Anterior cingulate cortex (tissue), 58 donors: ENCODE measurements at places on chromosomes 7 and 10.
A peak's percentile ranks its signal among the peaks of the same experiment; 100 is the strongest.

DNA sequence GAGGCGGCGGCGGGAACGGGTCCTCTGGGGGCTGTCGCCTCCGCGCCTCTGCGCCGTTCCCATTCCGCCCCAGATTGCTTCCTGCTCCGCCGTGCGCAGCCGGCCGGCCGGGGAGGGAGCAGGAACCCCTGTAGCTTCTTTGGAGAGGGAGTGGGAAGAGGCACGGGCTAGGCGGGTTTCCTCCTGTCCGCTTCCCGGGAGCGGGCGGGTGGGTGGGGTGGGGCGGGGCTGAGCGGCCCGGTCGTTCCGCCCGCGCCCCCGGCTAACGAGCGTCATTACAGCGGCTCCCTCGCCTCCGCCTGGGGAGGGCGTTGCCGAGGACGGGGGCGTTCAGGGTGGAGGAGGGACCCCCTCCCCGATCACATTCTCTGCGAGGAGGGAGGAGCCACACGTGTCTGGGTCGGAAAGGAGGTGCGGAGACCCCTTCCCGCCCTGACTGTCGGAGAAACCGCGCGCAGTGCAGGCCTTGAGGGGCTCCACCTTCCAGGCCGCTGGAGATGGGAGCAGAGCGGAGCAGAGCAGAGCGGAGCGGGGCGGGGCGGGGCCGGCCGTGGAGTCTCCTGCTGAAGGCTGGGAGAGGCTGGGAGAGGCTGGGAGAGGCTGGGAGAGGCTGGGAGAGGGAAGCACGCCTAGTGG lies 39.7 kb downstream of the AGAP3 start:
- DNase-seq: no peak

GRCh38 chr7:111860248-111860647 lies 298.0 kb upstream of the IMMP2L start:
- no peak for DNase-seq

DNA sequence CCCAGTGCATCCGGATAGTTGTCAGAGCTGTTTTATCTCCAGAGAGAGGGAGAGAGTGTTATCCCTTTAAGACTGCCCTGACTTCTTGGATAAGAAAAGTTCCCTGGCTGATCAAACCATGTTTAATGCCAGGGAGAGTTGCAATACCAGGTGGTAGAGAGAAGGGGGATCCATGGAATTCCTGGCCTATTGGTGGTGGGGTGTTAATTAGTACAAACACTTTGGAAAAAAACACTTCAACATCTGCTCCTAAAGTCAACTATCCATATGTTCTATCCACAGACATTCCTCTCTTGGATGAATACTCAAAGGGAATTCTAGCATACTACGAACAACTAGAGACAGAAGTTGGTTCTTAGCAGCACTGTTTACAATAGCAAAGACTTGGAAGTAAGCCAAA lies 307.2 kb downstream of the TCERG1L start:
- no peak for DNase-seq

DNA sequence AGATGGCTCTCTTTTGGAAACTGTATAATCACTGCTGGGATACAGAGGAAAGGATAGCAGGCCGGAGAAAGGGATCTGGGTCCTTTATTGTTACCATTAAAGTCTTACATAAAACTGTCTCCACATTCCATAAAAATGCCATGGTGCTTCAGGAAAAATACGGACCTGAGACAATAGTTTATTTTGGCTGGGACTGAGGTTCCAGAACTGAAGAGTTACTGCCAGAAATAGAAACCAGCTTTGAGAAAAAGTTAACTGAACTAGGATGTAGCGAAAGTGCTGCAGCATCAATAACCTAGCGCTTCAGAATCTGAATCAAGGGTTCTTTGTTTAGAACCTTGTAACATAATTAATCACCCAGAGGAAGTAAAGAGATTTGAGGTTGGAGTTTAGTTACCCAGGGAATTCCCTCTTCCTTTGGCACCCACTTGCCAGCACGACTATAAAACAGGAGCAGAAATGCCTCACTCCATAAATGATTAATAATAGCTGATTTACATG lies 38.0 kb downstream of the MEOX2 start:
- DNase-seq: no peak

GRCh38 chr7:71424166-71425035 lies 292.5 kb downstream of the GALNT17 start:
- no peak for DNase-seq

DNA sequence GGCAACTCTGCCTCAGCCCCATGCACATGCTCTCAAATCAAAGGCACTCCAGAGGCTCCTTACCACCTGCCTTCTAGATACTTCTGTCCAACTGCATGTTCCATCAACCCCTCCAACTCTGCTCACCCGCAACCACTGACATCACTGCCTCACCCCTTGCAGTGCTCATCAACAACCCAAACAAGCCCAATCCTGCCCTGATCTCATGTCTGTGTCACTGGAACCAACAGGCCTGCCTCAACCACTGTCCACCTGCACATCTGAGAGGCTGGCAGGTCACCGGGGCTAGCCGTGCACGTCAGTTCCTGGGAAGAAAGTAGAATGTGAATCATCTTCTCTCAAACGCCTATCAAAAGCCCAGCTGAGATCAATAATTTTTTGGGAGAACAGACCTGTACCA lies 33.3 kb downstream of the CTBP2 start:
- no peak for DNase-seq

GRCh38 chr10:79994556-79994955 lies 45.7 kb upstream of the SFTPD start:
- no peak for DNase-seq

- no peak for DNase-seq
Observed at GRCh38 chr10:112338957-112339356, 35.0 kb upstream of the ACSL5 start.

DNA sequence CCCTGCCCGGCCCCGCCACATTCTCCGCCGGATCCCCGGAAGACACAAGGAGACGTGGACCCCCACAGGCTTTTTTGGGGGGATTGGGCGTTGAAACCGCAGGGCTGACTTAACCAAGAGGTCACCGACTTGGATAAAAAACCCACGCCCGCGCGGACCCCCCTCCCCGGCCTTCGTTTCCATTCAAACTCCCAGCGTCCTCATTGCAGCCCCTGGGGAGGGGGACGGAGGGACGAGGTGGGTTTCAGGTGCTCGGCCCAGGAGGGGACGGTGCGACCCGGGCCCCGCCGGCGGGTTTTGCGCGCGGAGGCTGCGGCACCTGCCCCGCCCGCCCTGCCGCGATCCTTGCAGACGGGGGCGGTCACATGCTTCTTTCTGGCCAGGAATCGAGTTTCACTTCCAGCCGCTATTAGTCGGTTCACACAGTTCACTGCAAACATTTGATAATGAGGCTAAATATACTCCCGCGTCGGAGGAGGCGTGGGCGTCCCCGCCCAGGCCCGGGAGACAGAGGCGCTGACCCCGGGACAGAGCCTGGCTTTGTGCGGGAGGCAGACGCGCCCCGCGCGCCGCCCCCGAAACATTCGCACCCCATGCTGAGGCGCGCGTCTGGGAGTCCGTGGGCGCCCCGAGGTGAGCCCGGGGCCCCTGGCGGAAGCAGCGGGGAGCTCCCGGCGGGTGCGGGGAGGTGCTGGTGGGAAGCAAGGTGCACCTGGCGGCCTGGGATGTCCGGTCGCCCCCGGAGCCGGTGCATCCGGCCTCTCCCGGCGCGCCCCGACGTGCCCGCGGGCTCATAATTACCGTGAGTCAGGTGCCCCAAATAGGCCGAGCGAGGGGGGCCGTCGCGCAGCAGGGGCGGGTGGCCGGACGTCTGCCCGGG lies 2.7 kb upstream of the PDGFA start:
- no peak for DNase-seq

DNA sequence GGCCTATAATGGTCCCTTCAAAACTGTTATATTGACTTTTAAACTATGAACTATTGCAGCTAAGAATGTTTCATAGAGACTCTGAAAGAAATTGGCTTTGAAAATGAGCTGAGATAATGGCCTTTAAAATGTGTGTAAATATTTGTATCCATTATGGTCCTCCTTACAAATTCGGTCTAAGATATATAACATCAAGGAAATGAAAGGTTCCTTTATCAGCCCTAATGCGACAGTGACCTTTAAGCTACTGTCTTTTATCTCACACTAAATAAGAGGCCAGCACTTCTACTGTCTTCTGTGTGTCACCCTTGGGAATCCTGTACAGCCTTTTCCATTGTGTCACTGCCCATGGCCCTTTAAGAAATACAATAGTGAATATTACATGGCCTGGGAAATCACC lies 19.5 kb downstream of the COL28A1 start:
- DNase-seq: no peak

DNA sequence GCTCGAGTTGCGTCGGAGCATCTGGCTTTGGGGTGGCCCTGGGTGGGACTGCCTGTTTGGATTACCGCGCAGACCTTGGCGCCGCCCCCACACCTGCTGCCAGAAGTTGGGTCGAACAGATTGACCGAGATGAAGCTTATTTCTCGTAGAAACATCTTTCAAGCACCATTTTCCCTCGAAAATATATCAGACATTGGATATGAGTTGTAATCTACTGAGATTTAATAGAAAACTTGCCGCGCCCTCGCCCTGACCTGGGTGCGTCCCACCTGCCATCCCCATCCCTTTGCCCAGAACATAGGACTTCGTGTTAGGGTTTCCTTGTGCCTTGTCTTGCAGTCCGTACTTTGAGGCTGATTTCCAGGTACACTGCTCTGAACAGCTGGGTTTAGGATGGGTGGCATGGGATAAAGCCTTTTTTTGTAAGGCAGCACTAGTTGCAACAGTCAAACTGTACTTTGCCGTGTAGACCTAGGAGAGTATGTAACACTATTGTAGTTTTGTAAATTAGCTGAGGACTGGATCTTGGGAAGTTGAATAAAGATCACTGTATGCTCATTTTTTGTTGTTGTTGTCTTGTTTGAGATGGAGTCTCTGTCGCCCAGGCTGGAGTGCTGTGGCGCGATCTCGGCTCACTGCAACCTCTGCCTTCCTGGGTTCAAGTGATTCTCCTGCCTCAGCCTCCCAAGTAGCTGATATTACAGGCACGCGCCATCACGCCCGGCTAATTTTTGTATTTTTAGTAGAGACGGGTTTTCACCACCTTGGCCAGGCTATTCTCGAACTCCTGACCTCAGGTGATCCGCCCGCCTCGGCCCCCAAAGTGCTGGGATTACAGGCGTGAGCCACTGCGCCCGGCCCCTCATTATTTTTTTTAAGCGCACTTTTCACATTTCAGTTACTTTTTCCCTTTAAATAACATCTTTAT lies 978 bp downstream of the OGDH start:
- no peak for DNase-seq

- DNase-seq: no peak
Observed at GRCh38 chr7:121676168-121676567, 196.8 kb upstream of the PTPRZ1 start.

GRCh38 chr10:91201213-91201996 lies 19.1 kb upstream of the PCGF5 start:
- no peak for DNase-seq

GRCh38 chr7:131039836-131040235 lies 287.8 kb upstream of the MKLN1 start:
- no peak for DNase-seq

- DNase-seq: no peak
Observed at GRCh38 chr7:23918856-23919255, 208.8 kb downstream of the STK31 start.

DNA sequence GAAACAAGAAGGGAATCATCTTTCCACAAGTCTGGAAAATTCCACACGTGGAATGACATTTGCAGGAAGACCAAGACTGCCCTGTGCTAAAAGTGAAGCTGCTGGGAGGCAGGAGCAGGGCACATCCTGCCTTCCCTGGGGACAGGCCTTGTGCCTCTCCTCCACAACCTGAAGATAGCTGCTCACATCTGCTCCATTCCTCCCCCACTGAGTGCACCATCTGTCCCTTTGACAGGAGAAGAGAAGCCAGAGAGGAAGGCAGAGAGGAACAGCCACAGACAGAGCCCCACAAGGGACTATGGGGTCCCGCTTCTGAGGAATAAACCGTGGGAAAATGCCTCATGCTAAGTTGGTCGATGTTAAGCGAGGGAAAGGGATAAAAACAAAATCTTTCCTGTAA lies 15.9 kb upstream of the FAM171A1 start:
- DNase-seq: no peak

- no peak for DNase-seq
Observed at GRCh38 chr7:8255680-8256655, 6.0 kb downstream of the ICA1 start.

DNA sequence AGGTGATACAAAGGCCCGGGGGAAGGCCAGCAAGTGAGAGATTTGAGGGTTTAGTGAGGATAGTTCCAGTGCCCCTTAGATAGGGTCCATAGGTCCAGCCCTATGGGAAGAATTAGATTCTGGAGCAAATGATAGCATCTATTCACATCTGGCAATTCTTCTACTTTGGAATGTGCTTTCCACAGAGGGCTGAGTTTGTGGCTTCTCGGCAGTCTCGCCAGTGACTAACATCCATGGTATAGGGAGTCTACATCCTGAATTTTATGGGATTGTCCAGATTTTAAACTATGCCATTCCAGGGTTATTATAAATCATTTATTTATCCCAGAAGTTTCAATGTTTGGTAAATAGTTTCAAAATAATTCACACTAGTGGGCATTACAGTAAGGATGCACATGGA lies 207.3 kb upstream of the ADO start:
- no peak for DNase-seq

- no peak for DNase-seq
Observed at GRCh38 chr10:125015356-125015944, 73.5 kb downstream of the ZRANB1 start.

DNA sequence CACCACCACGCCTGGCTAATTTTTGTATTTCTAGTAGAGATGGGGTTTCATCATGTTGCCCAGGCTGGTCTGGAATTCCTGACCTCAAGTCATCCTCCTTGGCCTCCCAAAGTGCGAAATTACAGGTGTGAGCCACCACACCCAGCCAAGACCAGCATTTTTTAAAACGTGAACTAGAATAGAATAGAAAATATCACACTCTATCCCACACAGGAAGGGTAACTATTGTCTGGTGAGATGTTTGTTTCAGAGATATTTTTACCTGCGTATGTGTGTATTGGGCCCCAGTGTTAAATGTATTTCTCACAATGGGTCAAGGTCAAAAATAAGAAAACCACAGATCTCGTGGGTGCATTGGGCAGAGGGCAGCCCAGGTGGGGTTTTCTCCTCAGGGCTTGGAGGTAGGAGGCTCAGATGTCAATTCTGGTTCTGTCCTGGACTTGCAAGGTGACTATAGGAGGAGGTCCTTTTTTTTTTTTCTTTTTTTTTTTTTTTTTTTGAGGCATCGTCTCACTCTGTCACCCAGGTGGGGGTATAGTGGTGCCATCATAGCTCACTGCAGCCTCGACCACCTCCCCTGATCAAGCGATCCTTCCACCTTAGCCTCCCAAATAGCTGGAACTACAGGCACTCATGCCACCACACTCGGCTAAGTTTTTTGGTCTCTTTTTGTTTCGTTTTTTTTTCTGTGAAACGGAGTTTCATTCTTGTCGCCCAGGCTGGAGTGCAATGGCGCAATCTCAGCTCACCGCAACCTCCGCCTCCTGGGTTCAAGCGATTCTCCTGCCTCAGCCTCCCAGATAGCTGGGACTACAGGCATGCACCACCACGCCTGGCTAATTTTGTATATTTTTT lies 19.0 kb downstream of the SH2B2 start:
- DNase-seq: no peak

- DNase-seq: peak; percentile 28
Observed at GRCh38 chr7:130273081-130273932, 6.6 kb downstream of the CPA2 start.

GRCh38 chr7:89813081-89813480 lies 341.2 kb upstream of the STEAP1 start:
- DNase-seq: no peak

GRCh38 chr10:127919418-127920271 lies 12.7 kb downstream of the PTPRE start:
- peak; percentile 29 for DNase-seq

- no peak for DNase-seq
Observed at GRCh38 chr7:118057404-118057803, 126.6 kb upstream of the LSM8 start.
